ENCODE measurements at places on chromosomes 5 and 9. TPM values are rescaled to one million over a fixed set of nuclear protein-coding genes. Genes with fewer than 3 reads are reported as not detected.

GRCh38 chr9:80937645-80938044 lies 751.7 kb downstream of the TLE1 start:
- no peak for DNase-seq

DNA sequence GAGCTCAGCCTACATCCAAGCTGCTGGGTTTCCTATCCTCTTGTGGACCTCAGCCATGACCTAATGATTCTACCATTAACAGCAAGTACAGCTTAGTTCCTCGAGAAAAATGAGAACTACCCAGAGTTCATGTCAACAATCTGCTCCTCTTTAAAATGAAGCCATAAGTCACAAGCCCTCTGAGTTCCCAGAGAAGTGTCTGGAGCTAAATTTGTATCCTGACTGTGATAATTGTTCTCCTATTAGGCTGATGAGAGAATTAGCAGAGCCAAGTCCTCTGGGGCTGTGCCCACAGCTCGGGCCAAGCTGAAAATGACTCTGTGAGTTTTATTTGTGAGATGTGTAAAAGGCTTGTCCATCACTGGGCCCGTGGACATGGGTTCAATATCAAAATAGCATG lies 145.1 kb upstream of the SMIM23 start:
- DNase-seq: no peak

GRCh38 chr5:78594610-78595457 lies 53.7 kb downstream of the LHFPL2 start:
- DNase-seq: no peak

Gene IFNB1
- not detected for total RNA-seq

DNA sequence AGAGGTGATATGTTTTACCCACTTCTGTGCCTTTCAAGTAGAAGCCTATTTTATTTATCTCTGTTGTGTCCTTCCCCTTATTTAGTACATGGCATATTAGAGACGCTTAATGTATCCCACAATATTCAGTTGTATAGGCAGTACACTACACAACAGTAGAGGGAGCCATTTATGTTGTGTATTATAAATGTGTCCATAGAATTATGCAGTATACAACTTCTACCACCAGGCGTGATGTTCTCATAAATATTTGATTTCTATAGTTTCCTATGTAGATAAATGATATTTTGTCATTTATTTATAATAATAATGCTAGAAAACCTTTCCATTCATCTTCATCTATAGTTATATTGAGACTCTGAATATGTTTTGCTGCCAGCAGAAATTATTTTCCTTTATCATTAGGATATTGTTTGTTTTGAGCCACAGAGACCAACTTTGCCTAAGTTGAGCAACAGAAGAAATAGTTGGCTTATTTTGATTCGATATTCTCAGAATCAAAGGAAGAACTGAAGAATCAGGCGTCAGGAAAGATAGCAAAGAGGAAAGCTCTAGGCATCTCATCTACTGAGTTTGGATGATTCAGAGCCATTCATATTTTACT lies 81.7 kb downstream of the ADAMTS19 start:
- DNase-seq: no peak

Measured in Peyer's patch (tissue), 4 donors.